ENCODE measurements at places on chromosomes 3 and 15.

- DNase-seq: peak; percentile 46
Measured at GRCh38 chr15:41585127-41586047, 26.4 kb downstream of the TYRO3 start.

DNA sequence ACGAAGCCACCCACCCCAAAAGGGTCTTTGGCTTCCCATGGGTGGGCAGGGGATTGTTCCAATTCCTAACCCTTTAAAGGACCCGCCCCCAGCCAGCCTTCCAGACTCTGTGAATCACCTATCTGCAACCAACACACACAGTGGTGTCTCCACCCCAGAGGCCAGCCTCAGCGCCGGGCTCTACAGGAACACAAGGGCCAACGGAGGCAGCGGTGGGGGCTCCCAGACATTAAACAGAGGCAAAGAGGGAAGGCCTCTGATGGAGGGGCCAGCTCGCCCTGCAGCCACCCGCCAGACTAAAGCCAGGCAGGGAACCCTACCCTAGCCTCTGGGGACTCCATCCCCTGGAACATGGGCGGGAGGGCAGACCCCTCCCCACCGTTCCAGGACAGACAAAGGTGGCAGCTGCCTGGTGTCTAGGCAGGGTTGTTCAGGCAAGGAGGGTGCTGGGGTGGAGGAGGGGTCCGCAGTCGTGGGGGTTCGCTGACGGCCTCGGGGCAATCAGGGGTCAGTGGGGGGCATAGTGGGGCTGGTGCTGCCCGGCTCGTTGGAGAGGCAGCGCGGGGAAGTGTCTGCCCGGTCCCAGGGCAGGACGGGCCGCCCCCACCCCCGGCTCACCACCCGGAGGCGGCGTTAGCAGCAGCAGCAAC lies 448 bp downstream of the SHISA5 start:
- DNase-seq: peak; percentile 41

DNA sequence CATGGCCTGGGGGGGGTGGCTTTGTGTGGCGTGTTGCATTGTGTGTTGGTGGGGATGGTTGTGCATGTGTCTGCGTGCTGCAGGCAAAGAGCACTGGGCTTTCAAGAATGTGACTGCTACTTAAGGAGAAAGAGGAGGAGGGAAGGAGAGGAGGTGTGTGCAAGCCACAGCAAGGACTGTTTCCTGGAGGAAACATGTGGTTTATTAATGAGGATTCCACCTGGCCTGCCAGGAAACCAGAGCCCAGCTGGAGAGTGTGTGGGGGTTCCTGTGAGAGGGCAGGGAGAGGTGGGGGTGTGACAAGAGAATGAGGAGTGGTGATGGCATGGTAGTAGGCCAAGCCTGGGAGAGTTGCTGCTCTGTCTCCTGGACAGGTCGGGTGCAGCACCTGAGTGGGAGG lies 258.1 kb upstream of the ROPN1 start:
- DNase-seq: no peak

DNA sequence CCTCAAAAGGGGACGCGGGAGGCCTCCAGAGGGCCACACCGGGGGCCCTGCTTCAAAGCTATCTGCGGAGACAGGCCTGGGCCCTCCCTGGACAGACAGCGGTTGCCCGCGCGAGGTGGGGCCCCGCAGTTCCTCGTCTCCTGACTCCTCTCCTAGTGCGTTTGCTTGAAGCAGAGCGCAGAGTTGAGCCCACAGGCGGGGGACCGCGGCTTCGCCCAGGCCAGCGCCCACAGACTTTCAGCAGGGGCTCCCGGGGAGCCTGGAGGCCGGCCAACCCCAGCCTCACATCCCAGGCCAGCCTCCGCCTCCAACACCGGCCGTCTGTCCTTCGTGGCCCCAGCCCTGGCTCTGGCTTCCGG lies 540 bp upstream of the ADAMTS7 start:
- DNase-seq: no peak

- no peak for DNase-seq
Measured at GRCh38 chr15:43735416-43735815, 10.8 kb upstream of the PDIA3 start.

DNA sequence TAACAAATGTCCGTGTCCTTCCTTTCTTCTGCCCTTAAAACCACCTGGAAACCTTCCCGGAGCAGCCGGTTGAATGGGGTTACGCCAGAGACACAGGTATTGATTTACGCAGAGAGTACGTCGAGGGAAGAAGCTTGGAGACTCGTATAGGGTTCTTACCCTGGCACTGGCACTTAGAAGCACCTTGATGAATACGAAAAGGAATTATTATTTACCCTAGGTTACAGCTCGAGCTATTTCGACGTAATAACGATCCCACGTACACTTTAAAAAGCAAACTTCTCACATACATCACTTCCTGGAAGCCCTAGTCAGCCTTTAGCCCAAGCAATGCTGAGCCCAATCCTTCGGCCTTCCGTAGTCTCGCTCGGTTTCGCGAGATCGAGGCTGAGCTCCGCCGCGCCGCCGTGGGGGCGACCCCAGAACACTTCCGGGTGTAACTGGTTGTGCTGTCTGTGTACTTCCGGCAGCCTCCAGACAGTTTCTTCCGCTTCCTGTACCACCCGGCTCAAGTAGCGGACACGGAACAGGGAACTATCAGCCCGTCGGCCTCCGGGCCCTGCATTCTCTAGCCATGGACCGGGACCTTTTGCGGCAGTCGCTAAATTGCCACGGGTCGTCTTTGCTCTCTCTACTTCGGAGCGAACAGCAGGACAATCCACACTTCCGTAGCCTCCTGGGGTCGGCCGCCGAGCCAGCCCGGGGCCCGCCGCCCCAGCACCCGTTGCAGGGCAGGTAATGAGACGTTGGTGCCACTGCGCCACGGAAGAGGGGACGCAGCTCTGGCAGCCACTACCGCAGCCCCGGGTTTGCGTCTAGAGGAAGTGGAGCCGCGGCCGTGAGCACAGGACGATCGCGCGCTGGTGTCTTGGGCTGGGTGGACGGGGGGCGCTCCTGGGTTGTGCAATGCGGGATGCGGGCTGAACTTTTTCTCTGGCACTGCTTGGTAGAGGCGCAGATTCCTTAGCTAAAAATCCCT lies at the start of gene TTC14:
TTC14 (plus strand) TSS at position 476 of the 979 bp plus-strand sequence; CDS start at position 575, 99 bp downstream.
- DNase-seq: peak; percentile 93

DNA sequence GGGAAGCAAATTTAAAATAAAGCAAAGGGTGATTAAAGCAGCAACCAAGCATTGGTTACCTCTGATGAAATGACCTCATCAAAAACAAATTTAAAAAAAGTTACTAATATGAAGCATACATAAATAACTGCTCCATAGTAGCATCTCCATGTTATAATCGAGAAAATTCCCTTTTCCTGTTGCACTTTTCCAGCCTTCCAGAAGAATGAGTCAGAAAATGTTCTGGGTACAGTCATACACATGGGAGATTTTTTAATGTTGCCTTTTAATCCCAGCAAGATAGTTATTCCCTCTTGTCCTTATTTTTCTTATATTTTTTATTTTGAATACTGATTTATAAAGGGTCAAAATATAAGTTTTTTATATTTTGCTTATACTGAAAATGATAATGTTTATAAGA lies 2.6 kb upstream of the TMCO5A start:
- no peak for DNase-seq

- no peak for DNase-seq
Measured at GRCh38 chr15:72535911-72536310, 61.8 kb downstream of the ARIH1 start.

DNA sequence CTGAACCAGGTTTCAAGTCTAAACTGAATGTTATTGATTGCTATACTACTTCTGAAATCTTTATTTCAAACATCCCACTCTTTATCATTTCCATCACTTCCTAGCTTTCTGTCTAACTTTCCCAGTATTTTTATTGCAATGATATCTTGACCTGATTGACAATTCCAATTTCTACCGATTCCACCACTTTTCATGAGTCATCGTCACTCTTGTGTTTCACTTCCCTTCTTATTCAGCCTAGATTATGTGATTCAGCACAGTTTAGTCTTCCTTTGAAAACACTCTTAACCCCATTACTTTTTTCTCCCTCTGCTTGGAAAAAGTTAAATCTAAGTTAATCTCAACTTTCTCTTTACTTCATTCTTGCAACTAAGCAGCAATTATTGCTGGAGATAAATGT lies 62.6 kb downstream of the SLC7A14 start:
- DNase-seq: no peak

DNA sequence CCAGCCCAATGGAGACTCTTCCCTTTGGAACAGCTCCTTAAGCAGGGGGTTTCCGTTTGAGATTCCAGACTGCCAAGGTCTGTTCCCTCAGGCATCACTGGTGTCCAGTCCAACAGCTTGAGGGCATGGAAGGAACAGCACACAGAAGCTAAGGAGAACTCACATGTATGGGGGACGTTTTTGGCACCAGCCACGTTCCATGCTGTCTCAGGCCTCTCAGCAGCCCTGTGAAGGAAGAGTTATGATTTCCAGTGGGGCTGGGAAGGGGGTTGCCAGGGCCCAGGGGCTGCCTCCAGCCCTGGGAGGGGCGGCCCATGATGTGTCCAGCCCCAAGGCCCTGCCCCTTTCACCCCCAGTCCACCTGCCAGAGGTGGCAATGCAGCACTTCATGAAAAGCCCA lies 7.5 kb upstream of the RHO start:
- no peak for DNase-seq

GRCh38 chr3:107218864-107219269 lies 158.4 kb upstream of the CCDC54 start:
- DNase-seq: no peak

DNA sequence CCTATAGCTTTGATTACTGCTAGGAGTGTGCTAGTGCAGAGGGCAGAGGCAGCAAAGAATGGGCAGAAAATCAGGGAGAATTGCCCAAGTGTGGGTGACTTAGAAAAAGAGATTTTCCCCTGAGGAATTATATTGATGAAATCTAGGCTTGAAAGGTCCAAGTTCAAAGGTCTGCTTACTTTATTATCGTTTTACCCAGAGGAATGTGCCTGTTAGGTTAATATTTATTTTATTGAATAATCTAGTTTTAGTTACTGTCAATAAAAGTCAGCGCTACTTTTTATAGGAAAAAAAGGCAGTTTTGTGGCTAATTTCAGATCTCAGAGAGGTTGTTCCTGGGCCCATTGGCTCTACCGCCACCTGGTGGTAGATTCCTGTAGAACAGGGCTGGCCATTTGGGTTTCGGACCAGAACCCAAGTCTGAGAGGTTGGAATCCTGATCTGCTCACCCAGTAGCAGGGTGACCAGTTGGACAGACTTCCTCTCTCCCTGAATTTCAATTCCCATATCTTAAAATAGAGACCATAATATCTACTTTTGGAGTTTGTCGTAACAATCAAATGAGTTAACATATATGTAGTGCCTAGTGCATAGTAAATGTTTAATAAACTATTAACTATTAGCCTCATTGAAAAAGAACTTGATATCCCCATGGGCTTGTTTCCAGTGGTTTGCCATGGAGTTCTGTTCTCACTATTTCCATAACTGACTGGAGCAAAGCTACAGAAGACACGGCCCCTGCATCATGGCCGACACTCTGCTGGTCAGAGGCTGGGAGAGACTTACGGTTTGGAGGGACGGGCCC lies 62.7 kb upstream of the ZNF148 start:
- DNase-seq: peak; percentile 73

DNA sequence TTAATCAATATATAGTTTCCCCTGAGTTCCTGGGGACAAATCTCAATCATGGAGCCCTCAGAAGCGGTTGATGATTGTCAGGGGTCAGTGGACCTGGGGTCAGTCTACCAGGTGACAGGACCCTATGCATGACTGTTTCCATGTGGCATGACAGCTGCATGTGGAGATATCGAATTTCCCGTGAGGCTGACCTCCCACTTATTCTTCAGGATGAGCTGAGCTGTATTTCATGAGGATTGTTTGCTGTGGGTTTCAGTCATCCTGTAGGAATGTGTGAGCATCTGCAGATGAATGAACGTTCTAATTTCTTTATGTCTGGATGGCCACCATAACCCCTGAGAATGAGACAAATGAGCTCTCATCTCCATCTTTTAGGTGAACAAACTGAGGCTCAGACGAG lies 93.0 kb upstream of the HES1 start:
- no peak for DNase-seq

DNA sequence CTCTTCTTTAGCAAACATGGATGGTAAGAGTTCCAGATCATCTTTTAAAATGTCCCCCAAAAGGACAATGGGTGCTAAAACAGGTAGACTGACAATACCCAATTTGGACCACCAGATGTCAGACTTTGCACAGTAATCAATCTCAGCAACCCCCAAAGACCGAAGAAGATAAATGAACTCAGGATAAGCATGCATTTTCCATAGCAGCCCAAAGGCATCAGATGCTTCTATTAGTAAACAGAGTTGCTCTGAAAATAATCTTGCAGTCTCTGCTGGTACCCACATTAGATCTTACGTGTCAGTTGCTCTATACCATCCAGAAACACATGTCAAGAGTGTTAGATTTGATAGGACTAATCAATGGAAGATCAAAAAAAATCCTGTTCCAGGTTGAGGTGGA lies 20.6 kb downstream of the MYH15 start:
- peak; percentile 18 for DNase-seq

DNA sequence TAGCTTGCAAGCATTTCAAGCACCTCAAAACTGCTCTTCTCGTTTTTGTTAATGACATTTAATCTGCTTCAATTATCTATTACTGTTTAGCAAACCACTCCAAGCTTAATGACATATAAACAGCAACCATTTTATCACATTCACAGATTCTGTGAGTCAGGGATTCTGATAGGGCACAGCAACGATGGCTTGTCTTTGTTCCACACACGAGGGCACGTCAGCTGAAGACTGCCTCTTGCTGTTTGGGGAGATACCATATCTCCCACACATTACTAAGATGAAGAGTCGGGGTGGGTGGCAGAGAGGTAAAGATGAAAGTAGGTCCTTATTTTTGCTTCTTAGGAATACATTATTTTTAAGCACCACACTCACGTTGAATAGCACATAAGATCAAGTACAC lies 19.3 kb downstream of the CPOX start:
- no peak for DNase-seq

- DNase-seq: no peak
Measured at GRCh38 chr3:66487465-66487864, 13.4 kb downstream of the LRIG1 start.

- DNase-seq: no peak
Measured at GRCh38 chr3:36736301-36736700, 28.1 kb downstream of the DCLK3 start.

GRCh38 chr15:45871121-45871855 lies 236.5 kb downstream of the SQOR start:
- DNase-seq: no peak

DNA sequence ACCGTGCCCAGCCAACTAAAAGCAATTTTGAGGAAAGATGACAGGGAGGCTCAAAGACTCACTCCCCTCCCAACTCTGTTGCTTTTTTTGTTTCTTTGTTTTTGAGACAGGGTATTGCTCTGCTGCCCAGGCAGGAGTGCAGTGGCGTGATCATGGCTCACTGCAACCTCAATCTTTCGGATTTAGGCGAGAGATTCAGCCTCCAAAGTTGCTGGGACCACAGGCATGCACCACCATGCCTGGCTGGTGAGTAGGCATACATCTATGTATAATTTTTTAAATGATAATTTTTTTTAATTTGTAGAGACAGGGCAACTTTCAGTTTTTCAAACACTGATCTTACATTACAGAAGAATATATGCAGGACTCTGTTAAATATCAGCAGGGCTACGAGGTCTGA lies 15.8 kb upstream of the THUMPD3 start:
- no peak for DNase-seq

GRCh38 chr3:135135445-135135844 lies 340.4 kb downstream of the EPHB1 start:
- DNase-seq: no peak

GRCh38 chr3:27165321-27165721 lies 203.9 kb downstream of the NEK10 start:
- no peak for DNase-seq

Measured in stimulated activated naive CD8-positive, alpha-beta T cell treated with anti-CD3 and anti-CD28 coated beads, Interleukin-15, Interleukin-2, amounts not matched to agents 100 U/mL and 50 U/mL, for 24 hours (primary cell).